ENCODE measurements at places on chromosomes 16 and 17. TPM values are rescaled to one million over a fixed set of nuclear protein-coding genes. Genes with fewer than 3 reads are reported as not detected.

- DNase-seq = peak; percentile 60
Observed at GRCh38 chr16:3157229-3158025, 22.6 kb downstream of the ZNF213 start.

DNA sequence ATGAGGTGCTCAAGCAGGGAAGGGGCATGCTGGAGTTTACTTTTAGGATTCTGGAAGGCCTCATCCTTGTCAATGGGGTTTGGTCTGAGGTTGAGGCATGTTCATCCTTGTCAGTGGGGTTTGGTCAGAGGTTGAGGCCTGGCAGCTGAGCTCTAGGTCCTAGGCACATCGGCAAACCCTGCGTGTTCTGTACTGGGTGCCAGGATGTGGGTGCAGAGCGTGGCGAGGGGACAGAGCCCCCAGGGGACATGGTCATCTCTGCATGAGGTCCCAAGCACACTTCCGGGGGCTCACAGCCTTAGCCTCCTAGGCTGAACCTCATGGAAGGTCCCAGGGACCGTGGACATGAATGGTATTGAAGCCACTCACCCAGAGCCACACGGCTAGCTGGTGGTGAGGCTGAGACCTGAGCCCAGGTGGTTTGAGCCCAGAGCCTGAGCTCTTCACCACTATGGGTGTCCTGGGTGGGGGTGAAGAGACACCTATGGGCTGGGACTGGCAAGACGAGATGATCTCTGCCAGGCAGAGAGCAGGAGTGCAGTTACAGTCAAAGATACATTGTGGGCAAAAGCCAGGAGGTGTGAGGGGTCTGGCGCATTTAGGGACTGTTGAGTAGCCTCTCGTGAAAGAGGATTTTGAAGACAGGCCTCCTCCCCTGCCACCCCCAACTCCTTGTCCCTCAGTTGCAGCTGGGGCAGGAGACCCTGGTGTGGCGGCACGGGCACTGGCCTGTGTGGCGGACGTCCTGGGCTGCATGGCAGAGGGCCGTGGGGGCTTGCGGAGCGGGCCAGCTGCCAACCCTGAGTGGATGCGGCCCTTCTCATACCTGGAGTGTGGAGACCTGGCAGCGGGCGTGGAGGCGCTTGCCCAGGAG is 19.3 kb downstream of the FCSK start:
- DNase-seq = no peak

GRCh38 chr17:12342161-12342560 is 321.5 kb downstream of the MAP2K4 start:
- DNase-seq = no peak

Gene DNAI2
- polyA plus RNA-seq = not detected

Gene CCL5
- 0.38 TPM for polyA plus RNA-seq

Gene HSD17B2
- polyA plus RNA-seq = 0.19 TPM

DNA sequence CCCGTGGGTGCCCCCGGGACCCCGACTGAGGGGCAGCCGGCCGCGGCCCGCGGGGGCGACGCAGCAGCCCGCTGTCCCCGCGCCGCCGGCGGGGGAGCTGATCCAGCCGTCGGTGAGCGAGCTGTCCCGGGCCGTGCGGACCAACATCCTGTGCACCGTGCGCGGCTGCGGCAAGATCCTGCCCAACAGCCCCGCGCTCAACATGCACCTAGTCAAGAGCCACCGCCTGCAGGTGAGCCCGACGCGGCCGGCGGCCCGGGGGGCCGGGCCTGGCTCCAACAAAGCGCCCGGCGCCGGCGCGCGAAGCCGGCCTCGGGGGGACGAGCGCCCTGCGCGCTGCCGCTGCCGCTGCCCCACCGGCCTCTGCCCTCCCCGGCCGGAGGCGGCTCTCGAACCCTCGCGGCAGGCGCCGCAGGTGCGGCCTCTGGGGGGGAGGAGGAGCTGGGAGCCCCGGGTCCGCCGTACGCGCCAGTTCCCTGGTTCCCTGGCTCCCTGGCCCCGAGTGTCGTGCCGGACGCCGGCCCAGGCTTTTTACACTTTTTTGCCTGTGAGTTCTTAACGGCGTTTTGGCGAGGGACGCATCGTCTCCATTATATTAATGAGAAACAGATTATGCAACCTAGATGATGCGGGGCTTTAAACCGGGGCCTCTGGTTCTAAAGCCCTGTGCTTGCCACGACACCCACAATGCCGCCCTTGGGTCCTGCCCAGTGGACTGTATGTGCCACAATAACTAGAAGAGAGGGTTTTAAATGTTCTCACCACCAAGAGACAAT is 521 bp downstream of the ATMIN start:
- DNase-seq = peak; percentile 61

Gene IGSF6
- 0.17 TPM for polyA plus RNA-seq

DNA sequence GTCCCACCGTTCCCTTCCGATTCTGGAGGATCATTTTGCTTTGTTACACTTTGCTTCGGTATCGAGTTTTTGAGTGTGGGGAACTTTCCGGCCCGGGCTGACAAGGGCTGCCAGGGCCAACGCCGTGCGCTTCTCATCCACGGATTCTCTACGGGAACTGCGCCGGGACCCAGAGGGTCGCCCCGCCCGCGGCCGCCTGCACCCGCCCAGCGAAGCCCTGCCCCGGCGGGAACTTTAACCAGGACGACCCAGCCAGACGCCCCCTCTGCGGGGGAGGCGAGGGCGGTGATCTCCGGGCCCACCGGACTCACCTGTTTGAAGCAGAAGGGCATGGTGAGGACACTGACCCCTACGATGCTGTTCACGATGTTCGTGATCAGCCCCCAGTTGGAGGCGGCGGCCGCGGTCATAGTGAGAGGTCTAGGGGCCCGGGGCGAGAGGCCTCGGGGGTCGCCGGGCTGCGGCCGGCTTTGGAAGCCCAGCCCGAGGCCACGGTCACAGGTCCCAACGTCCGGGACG is 536 bp downstream of the SLC38A10 start:
- DNase-seq = no peak
